Right forelimb (tissue), 1 donor: ENCODE measurements at places on chromosomes 12 and 14.

DNA sequence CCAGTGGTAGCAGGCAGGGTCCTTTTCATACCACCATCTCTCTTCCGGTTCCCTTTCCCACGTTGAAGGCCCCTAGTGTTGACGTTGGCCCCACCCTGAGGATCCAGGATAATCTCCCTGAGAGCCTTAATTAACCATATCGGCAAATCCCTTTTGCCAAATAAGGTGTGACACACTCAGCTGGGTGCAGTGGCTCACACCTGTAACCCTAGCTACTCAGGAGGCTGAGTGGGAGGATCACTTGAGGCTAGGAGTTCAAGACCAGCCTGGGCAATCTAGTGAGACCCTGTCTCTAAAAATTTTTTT is 2.8 kb upstream of the TMEM119 start:
- no peak for DNase-seq

GRCh38 chr14:23209651-23210423 is 26.4 kb upstream of the SLC7A8 start:
- DNase-seq = no peak

- no peak for DNase-seq
Measured at GRCh38 chr12:6823182-6824084, 1.8 kb downstream of the GPR162 start.

DNA sequence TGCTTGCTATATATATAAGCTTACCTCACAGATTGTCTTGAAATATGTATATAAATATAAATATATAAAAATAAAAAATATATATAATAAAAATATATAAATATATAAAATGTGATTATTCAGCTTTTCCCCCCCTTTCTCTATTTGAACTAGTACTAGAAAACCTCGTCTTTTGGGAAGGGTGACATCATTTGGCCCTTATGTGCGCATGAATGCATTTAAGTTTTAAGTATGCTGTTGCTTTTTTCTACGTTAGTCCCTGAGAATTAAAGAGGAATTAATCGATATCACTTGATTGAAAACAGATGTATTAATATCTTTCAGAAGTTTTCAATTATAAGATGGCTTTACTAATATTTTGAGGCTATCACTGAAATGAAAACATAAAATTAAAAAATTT is 69.9 kb downstream of the RAD51B start:
- no peak for DNase-seq

- DNase-seq = no peak
Measured at GRCh38 chr14:60151715-60152114, 13.5 kb downstream of the DHRS7 start.

DNA sequence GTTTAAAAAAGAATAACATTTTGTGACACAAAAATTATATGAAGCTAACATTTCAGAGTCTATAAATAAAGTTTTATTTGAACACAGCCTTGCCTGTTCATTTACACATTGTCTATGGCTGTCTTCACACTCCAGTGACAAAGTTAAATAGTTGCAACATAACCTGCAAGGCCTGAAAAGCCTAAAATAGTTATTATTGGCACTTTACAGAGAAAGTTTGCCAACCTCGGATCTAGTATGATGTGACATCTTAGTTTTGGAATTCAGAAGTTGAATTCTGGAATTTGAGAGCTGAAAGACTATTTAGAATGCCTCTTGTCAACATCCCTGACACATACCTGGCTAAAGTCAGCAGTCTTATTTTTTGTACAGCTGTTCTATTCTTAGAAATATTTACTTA is 68.3 kb downstream of the DYRK2 start:
- DNase-seq = no peak

- no peak for DNase-seq
Measured at GRCh38 chr12:76704693-76705092, 59.2 kb upstream of the ZDHHC17 start.

GRCh38 chr12:62516927-62517326 is 50.3 kb downstream of the MON2 start:
- no peak for DNase-seq

GRCh38 chr12:64058541-64059265 is 163.4 kb downstream of the KICS2 start:
- DNase-seq = no peak

- DNase-seq = no peak
Measured at GRCh38 chr14:20707622-20708021, 19.1 kb downstream of the ANG start.
